ENCODE measurements at places on chromosomes 12 and 14.
A peak's percentile ranks its signal among the peaks of the same experiment; 100 is the strongest.

- peak; percentile 44 for DNase-seq
Measured at GRCh38 chr12:45170456-45171042, 45.3 kb upstream of the ANO6 start.

- DNase-seq = no peak
Measured at GRCh38 chr12:47774663-47775062, 1.6 kb downstream of the SLC48A1 start.

- DNase-seq = no peak
Measured at GRCh38 chr12:45112306-45112705, 61.4 kb upstream of the DBX2 start.

GRCh38 chr12:19834592-19834991 lies 395.3 kb downstream of the AEBP2 start:
- no peak for DNase-seq

DNA sequence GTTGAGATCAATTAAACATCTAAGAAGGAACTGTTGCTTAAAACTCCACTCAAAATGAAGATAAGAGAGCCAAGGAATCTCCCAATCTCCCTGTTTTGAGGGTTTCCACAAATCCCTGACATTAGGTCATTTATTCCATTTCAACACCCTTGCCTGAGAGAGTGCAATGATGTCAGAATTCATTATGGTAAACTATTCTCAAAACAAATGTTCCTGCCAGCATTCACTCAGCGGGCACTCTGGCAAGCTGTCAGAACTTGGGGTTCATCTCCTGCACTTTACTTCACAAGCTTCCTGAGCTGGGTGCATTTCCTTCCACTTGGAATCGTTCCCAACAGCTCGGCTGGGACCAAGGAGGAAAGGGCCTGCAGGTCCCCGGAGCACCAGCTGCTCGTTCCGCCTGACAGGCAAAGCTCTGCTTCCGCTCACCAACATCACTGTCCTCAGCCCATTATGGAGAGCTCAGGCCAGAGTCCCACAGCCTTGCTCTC lies 117.8 kb downstream of the TTC7B start:
- no peak for DNase-seq

DNA sequence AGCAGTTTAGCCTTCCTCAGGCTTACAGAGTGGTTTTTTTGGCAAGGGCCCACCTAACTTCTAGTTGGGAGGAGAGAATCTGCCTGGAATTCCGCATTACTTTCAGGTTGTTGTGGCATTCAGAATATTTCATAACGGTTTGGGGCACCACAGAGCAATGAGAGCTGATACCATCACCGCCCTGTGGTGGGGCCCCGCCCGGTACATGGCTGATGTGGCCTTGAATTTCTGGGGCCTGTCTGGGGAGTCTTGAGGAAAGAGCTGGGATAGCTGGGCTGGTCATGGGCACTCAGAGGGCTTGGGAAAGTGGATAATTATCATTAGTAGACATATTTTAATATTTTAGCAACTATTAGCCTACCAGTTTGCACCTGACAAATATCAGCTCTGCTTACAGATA lies 4.2 kb downstream of the TESPA1 start:
- DNase-seq = no peak

DNA sequence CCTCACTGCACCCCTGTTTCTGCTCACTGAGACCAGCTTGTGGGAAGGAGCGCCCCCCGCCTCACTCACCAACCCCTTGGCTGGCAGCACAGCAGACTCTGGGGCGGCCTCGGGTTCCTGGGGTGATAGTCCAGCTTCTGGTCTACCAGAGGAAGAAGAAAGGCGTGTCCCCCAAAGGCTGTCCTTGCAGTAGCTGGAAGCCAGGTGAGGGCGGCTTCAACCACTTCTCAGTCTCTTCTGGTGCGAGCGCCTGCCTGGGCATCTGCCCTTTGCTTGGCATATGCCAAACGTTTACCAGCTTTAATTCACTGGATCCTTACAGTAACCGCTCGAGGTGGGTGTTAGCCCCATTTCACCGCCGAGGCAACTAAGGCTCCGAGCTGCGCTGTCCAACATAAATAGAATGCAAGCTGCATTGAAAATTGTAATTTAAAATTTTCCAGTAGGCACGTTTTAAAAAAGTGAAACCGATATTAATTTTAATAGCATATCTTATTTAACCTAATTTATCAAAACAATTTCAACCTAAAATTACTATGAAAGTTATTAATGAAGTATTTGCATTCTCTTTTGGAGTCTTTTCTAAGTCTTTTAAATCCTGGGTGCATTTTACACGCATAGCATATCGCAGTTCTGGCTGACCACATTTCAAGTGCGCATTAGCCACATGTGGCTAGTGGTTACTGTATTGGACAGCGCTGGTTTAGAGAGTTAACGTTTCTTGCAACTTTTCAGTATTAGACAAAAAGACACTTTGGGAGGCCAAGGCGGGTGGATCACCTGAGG lies 872 bp downstream of the FAM177A1 start:
- DNase-seq = peak; percentile 9

DNA sequence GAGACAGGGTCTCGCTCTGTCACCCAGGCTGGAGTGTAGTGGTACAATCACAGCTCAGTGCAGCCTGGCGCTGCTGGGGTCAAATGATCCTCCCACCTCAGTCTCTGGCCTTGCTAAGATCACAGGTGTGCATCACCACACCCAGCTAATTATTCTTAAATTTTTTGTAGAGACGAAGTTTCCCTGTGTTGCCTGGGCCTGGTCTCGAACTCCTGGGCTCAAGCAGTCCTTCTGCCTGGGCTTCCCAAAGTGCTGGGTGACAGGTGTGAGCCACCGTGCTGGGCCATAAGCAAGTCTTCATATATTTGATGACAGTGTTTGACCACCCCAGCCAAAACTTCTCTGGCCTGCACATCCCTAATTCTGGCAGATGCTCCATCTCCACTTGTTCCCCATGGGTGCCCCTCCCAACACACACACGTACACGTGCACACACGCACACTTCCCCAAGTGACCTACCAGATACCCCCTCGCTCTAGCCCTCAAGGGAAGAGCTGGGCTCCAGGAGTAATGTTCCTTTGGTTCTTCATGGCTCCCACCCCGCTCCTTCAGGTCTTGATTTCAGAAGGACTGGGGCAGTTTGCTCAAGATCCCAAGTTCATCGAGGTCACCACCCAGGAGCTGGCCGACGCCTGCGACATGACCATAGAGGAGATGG lies 104.3 kb upstream of the FKBP4 start:
- no peak for DNase-seq

DNA sequence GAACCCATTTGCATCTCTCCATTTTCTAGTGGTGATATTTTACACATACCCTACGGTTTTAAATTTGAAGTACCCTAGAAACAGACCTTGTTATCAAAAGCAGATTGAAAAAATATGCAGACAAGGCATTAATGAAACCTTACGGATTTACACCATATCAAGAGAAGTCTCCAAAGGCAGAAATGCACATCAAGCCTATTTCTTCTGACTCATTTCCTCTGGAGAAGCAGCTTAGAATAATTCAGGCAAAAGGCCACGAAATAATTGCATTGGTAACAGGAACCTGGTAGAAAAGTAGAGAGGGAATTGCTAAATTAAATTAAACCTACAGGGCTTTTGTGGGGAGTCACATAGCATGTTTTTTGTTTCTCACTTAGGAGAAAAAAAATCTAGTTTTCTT lies 34.7 kb downstream of the KICS2 start:
- DNase-seq = no peak

GRCh38 chr12:9387450-9387849 lies 179.3 kb upstream of the PZP start:
- no peak for DNase-seq

Data from activated CD8-positive, alpha-beta memory T cell treated with anti-CD3 and anti-CD28 coated beads for 4 hours (primary cell).